Natural killer cell (primary cell): ENCODE measurements at places on chromosomes 13 and 19.

DNA sequence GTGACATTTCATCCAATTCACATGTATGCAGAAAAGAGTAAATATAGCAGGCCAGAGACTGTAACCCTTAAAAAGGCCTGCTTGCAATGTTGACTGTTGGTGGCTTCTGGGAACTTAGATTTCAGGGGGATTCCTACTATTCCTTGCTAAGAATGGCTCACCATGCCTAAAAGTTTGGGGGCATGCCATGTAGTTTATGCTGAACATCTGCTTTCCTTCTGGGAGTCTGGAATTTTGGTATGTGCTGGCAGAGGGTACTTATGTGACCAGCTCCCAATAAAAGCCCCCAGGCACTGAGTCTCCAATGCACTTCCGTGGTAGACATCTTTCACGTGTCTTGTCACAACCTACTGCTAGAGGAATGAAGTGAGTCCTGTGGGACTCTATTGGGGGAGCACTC lies 88.4 kb upstream of the PCDH8 start:
- no peak overlapping the region for H3K4me3 ChIP-seq
- no peaks in the 10 kb centered on the region for H3K4me1 ChIP-seq
- no peak overlapping the region for H3K27ac ChIP-seq
- DNase-seq: no peak
- no peaks in the 10 kb centered on the region for H3K36me3 ChIP-seq

DNA sequence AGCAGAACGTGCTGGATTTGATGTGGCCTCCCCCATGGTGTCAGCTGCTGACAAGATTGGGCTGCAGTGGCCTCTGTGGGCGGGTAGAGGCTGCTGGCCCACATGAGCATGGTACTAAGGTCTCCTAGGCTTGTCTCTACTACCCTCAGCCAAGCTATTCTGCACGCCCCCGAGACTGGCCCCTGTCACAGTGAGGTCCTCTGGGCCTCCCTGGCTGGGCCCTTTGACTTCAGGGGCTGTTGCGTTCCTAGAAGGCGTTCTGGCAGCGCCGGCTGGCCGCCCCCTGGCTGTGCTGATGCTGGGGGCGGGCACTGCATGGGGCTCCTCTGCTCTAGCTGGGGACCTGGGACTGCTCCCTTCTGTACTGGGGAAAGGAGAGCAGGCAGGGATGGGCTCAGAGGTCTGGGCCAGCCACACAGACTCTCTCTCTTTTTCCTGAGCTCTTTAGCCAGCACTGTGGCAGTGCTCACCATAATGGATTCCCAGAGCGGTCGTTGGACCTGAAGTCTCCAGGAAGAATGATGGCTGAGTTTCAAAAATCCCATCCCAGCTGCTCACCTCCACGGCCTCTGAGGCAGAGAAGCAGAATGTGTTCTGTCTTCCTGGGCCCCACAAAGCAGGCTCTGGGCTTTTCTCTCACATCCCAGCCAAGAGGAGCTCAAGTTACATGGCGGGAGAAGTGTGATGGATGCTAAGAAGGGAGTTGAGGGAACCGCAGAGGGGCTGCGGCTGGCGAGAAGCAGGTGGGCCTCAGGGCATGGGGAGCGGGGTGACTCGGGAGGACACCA lies 32.3 kb downstream of the TSSK6 start:
- H3K4me3 ChIP-seq: no peak overlapping the region
- H3K4me1 ChIP-seq: peaks cover 44% of the 10 kb centered on the region
- peaks cover 29% of the 10 kb centered on the region for H3K36me3 ChIP-seq
- H3K27me3 ChIP-seq: no peaks in the 10 kb centered on the region

- no peak overlapping the region for H3K4me3 ChIP-seq
- no peaks in the 10 kb centered on the region for H3K36me3 ChIP-seq
- DNase-seq: no peak
- H3K27me3 ChIP-seq: no peaks in the 10 kb centered on the region
These were observed 38.7 kb upstream of the FARP1 start for GRCh38 chr13:98103942-98104880.

GRCh38 chr13:103573446-103573845 lies 507.2 kb upstream of the SLC10A2 start:
- H3K27me3 ChIP-seq: no peaks in the 10 kb centered on the region
- no peak overlapping the region for H3K27ac ChIP-seq
- DNase-seq: no peak
- H3K4me1 ChIP-seq: no peaks in the 10 kb centered on the region

DNA sequence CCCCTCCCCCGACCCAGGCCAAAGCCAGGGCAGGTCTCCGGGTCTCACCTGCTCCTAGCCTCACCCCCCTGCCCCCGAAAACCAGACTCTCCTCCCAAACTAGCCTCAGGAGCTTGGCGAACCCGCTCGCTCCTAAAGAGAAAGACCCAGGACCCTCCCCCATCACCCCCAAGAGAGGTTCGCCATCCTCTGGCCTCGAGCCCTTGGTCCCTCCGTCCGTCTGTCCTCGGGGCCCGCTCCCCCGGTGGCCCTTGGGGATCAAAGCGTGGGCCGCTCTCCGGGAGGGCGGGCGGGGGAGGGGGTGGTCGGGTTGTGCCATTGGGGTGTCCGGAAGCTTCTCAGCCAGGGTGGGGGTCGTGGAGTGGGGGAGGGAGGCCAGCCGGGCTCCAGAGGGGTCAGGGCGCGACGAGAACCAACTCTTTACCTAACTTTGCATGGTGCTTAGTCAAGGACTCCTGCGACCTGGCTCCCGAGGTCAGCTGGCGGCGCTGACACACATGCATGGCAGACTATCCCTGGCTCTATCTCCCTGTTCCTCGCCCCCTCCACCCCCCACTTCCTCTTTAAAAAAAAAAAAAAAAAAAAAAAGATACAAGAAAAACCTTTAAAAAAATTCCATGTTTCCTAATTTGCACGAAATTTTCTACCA lies 15.6 kb downstream of the SMIM24 start:
- no peak for DNase-seq
- H3K4me3 ChIP-seq: no peak overlapping the region
- no peaks in the 10 kb centered on the region for H3K27me3 ChIP-seq
- H3K27ac ChIP-seq: no peak overlapping the region

- no peaks in the 10 kb centered on the region for H3K27me3 ChIP-seq
- no peak for DNase-seq
- H3K4me1 ChIP-seq: peaks cover 28% of the 10 kb centered on the region
- H3K4me3 ChIP-seq: no peak overlapping the region
- no peak overlapping the region for H3K27ac ChIP-seq
These were observed 20.5 kb upstream of the ZNF846 start for GRCh38 chr19:9789066-9789465.

DNA sequence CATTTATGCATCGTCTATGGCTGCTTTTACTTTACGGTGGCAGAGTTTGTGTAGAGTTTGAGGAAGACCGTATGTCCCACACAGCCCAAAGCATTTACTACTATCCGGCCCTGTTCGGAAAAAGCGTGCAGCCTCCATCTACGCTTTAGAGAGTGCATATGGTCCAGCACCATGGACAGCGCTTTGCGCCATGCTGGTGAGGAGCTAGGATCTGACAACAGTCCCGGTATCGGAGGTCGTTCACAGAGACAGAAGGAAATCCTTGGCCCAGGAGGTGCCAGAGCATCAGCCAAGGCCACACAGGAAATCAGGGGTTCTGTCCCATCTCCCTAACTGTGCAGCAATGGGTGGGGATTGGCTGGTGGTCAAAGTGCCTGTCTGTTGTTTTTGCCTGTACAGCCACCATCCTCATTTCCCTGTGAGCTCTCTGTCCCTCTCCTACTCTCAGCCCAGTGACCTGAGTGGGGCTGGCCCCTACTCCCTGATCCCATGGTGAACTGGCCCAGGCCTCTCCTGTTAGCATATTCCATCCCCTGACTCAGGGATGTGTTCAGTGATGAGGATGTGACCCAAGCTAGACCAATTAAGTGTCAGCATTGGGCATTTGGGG lies 16.2 kb upstream of the PRODH2 start:
- no peaks in the 10 kb centered on the region for H3K4me1 ChIP-seq
- no peaks in the 10 kb centered on the region for H3K27me3 ChIP-seq
- H3K27ac ChIP-seq: no peak overlapping the region
- no peak overlapping the region for H3K4me3 ChIP-seq

DNA sequence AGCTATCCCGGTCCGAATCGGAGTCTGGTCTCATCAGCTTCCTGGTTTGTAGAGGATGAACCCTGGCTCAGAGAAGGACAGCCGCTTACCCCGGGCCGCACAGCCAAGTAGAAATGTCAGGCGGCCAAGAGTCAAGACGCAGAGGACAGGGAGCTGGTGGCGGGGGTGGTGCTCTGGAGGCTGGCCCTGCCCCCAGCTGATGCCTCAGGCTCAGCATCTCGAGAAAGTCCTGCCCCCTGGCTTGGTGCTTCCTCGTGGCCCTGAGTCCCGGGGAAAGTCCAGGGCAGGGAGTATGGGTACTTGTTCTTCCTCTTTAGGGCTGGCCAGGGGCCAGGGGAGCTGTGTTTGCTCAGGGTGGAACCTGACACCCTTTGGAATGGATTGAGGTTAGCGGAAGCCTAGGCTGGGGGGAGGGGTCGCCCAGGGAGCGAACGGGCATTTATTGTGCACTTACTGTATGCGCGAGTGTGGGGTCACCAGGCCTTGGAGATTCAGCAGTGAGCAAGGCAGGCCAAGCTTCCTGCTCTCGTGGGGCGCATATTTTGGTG lies 2.2 kb downstream of the TJP3 start:
- H3K36me3 ChIP-seq: no peaks in the 10 kb centered on the region
- no peak overlapping the region for H3K4me3 ChIP-seq
- H3K27ac ChIP-seq: no peak overlapping the region
- H3K4me1 ChIP-seq: peaks cover 3% of the 10 kb centered on the region
- no peaks in the 10 kb centered on the region for H3K27me3 ChIP-seq

DNA sequence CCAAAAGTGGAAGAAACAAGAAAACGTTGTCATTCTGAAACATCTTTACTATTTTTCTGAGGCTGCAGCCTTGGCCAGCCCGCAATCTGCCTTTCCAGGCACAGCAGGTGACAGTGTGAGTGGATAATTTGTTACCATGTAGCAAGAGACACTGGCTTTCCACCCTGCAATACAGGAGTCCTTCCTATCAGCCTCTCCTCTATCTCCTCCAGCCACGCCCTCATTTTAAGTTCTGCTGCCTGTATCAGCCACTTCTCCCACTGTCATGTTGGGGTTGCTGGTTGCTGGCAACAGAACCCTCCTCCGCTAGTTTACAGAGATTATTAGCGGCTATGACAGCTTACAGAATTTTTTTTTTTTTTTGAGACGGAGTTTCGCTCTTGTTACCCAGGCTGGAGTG lies 7.7 kb upstream of the LGALS7 start:
- no peak overlapping the region for H3K27ac ChIP-seq
- H3K4me1 ChIP-seq: no peaks in the 10 kb centered on the region
- no peaks in the 10 kb centered on the region for H3K36me3 ChIP-seq
- no peak overlapping the region for H3K4me3 ChIP-seq

DNA sequence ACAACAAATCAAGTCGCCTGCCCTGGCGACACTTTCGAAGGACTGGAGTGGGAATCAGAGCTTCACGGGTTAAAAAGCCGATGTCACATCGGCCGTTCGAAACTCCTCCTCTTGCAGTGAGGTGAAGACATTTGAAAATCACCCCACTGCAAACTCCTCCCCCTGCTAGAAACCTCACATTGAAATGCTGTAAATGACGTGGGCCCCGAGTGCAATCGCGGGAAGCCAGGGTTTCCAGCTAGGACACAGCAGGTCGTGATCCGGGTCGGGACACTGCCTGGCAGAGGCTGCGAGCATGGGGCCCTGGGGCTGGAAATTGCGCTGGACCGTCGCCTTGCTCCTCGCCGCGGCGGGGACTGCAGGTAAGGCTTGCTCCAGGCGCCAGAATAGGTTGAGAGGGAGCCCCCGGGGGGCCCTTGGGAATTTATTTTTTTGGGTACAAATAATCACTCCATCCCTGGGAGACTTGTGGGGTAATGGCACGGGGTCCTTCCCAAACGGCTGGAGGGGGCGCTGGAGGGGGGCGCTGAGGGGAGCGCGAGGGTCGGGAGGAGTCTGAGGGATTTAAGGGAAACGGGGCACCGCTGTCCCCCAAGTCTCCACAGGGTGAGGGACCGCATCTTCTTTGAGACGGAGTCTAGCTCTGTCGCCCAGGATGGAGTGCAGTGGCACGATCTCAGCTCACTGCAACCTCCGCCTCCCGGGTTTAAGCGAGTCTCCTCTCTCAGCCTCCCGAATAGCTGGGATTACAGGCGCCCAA lies at the start of gene LDLR:
LDLR (plus strand) TSS at position 210 of the 760 bp plus-strand sequence; CDS start at position 296, 86 bp downstream.
- no peaks in the 10 kb centered on the region for H3K27me3 ChIP-seq
- peak within 1 kb of the TSS; percentile 70 for H3K4me3 ChIP-seq
- peak within 1 kb of the TSS; percentile 94 for H3K27ac ChIP-seq
- DNase-seq: peak; percentile 92
- H3K36me3 ChIP-seq: no peaks in the 10 kb centered on the region
- peaks cover 50% of the 10 kb centered on the region for H3K4me1 ChIP-seq

DNA sequence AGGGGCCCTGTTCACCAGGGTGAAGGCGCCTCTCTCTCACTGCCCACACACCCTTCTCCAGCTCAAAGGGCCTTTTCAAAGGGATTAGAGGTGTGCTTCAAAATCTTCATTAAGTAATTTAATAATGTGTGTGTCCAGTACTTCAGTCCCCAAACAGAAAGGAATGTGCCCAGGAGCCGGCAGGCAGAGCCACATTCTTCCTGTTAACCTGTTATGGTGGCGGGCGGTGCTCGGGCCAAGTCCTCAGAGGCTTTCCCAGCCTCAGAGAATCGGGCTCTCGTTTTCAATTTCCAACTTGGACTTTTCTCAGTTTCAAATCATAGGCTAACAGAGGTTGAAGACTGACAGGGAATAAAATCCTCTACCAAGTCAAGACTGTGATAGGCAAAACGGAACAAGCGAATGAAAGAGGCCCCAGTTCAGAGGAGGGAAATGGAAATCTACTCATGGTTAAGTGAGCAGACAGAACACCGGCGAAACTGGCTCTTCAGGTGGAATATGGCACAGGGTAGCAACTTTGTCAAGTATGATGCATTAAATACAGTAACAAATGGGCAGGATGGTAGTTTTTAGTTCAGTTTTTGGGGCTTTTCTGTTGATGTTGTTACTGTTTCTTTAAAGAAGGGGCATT lies 68.6 kb downstream of the FOXO1 start:
- H3K27ac ChIP-seq: no peak overlapping the region
- H3K36me3 ChIP-seq: no peaks in the 10 kb centered on the region
- H3K4me1 ChIP-seq: peaks cover 12% of the 10 kb centered on the region
- DNase-seq: no peak

- no peak overlapping the region for H3K27ac ChIP-seq
- no peak overlapping the region for H3K4me3 ChIP-seq
- no peak for DNase-seq
- H3K27me3 ChIP-seq: peaks cover 3% of the 10 kb centered on the region
- no peaks in the 10 kb centered on the region for H3K36me3 ChIP-seq
- H3K4me1 ChIP-seq: peaks cover 4% of the 10 kb centered on the region
These were observed 497.8 kb downstream of the FOXO1 start for GRCh38 chr13:40168425-40169166.

- no peak overlapping the region for H3K27ac ChIP-seq
- DNase-seq: no peak
- no peaks in the 10 kb centered on the region for H3K27me3 ChIP-seq
- no peaks in the 10 kb centered on the region for H3K36me3 ChIP-seq
- H3K4me1 ChIP-seq: no peaks in the 10 kb centered on the region
- H3K4me3 ChIP-seq: no peak overlapping the region
These were observed 62.4 kb downstream of the SERTM1 start for GRCh38 chr13:36736119-36736726.

- no peak overlapping the region for H3K27ac ChIP-seq
- DNase-seq: no peak
- no peaks in the 10 kb centered on the region for H3K36me3 ChIP-seq
- no peaks in the 10 kb centered on the region for H3K4me1 ChIP-seq
These were observed 1528.0 kb downstream of the SLITRK5 start for GRCh38 chr13:89199138-89199537.
